ENCODE measurements at places on chromosomes 4 and X.
A peak's percentile ranks its signal among the peaks of the same experiment; 100 is the strongest.

- no peak for DNase-seq
These were observed 298.2 kb upstream of the FSTL5 start for GRCh38 chr4:162461952-162462351.

GRCh38 chr4:94634271-94634670, 123.5 kb upstream of the BMPR1B start:
- DNase-seq, result no peak

DNA sequence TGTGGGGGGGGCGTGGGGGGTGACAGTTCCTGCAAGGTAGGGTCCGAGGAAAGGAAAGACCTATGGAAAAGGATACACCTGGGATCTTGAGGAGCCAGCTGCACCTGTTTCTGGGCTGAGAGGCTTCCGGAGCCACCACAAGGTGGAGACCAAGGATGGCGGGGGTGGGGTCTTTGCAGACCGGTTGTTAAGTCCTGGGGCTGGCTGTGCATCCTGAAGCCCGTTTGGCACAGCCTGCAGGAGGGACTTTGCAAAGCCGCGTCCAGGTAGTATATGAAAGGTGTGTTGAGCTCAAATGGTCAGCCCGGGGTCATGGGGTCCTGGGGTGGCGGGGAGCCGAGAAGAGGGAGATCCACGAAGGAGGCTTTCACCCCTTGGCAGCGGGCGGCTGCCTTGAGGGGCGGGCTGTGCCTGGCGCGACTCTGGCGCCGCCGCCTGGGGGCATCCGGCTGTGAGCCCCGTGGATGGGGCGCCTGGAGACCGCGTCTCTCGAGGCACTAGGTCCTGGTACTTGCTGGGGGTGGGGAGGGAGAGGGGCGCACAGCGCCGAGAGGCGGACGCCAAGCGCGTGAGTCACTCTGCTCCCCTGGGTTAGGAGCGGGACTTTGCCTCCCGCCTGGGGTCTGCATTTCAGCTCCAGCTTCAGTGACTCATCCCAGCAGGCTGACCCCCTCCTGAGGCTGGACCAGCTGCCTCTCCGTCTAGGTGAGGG, 58.2 kb upstream of the DYNLT3 start:
- DNase-seq, result no peak

- peak; percentile 59 for DNase-seq
These were observed 6.5 kb downstream of the ZNF185 start for GRCh38 chrX:152904151-152905080.

GRCh38 chr4:107736924-107737448, 17.0 kb upstream of the PAPSS1 start:
- DNase-seq, result no peak

DNA sequence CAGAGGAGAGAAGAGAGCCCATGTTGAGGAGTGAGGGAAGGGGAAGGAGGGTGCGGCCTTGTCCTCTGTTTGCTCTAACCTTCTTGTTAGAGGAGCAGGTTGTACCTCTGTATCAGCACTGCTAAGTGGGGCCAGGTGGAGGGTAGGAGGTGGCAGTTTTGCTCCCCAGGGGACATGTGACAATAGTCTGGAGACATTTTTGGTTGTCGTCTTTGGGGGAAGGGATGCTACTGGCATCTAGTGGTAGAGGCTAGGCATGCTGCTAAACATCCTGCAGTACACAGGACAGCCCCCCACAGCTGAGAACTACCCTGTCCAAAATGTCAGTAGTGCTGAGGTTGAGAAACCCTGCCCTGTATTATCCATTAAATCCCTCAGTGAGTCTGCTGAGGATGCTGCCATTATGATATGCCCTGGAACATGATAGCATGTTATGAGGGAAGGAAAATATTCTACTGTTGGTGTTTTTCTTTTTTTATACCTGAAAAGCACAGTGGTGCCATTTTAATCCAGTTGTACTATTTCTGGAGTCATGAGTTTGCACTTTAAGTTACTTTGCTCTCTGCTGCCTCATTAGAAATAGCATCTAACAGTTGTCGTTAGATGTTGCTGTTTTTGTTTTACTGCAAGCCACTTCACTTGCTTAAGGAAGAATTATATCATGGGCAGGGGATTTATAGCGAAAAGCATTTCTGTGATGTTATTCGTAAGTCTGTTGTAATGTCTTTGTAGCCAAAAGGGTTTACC, 90.6 kb downstream of the LRP2BP start:
- DNase-seq, result no peak

All from psoas muscle (tissue), 8 donors.